Right renal pelvis (tissue), 4 donors: ENCODE measurements at places on chromosomes 2 and 18. TPM values are rescaled to one million over a fixed set of nuclear protein-coding genes. Genes with fewer than 3 reads are reported as not detected.

The CELF4 gene
- polyA plus RNA-seq: 2.9 TPM

- no peak for DNase-seq
These were observed 106.2 kb upstream of the ZFP36L2 start for GRCh38 chr2:43332653-43333052.

- DNase-seq: no peak
These were observed 663.6 kb upstream of the NRXN1 start for GRCh38 chr2:51695531-51695930.

GRCh38 chr2:62354771-62355561 is 151.0 kb downstream of the TMEM17 start:
- DNase-seq: no peak
